ENCODE measurements at places on chromosomes 3 and 15. TPM values are rescaled to one million over a fixed set of nuclear protein-coding genes. Genes with fewer than 3 reads are reported as not detected.

The GPR15 gene
- total RNA-seq: not detected

The REC114 gene
- total RNA-seq: not detected

The SLC24A5 gene
- total RNA-seq: not detected

The ACOX2 gene
- total RNA-seq: 1.5 TPM

GRCh38 chr15:84799511-84800187 is 17.5 kb upstream of the ALPK3 start:
- DNase-seq: no peak
- no peaks in the 10 kb centered on the region for H3K4me1 ChIP-seq
- H3K4me3 ChIP-seq: no peak overlapping the region
- H3K27ac ChIP-seq: no peak overlapping the region

- no peaks in the 10 kb centered on the region for H3K27me3 ChIP-seq
- no peak overlapping the region for H3K4me3 ChIP-seq
- peak overlapping the region; percentile 0 for H3K27ac ChIP-seq
- DNase-seq: peak; percentile 71
- peaks cover 56% of the 10 kb centered on the region for H3K4me1 ChIP-seq
These were observed 110.8 kb downstream of the TNIK start for GRCh38 chr3:171349392-171349791.

GRCh38 chr3:78878011-78878410 is 889.8 kb downstream of the ROBO1 start:
- H3K27ac ChIP-seq: no peak overlapping the region
- no peaks in the 10 kb centered on the region for H3K36me3 ChIP-seq
- DNase-seq: no peak
- H3K27me3 ChIP-seq: no peaks in the 10 kb centered on the region

DNA sequence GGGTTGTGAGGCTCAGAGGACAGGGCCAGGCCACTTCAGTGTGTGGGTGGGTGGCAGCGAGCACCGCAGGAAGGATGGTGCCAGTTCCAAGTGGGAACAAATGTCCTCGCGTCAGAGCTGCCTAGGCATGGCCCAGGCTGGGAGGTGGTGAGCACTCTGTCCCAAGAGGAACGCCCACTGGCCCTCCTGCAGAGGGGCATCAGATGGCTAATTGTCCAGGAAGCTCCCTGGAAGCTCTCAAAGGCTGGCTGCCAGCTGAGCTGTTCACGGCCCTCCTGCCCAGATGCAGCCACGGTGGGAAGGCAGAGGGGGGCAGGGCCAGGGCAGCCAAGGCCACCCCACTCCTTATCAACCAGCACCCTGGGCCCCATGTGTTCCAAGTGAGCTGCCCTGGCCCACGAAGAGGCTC is 55.2 kb downstream of the IQSEC1 start:
- peaks cover 1% of the 10 kb centered on the region for H3K27me3 ChIP-seq
- H3K27ac ChIP-seq: no peak overlapping the region
- H3K4me3 ChIP-seq: no peak overlapping the region

DNA sequence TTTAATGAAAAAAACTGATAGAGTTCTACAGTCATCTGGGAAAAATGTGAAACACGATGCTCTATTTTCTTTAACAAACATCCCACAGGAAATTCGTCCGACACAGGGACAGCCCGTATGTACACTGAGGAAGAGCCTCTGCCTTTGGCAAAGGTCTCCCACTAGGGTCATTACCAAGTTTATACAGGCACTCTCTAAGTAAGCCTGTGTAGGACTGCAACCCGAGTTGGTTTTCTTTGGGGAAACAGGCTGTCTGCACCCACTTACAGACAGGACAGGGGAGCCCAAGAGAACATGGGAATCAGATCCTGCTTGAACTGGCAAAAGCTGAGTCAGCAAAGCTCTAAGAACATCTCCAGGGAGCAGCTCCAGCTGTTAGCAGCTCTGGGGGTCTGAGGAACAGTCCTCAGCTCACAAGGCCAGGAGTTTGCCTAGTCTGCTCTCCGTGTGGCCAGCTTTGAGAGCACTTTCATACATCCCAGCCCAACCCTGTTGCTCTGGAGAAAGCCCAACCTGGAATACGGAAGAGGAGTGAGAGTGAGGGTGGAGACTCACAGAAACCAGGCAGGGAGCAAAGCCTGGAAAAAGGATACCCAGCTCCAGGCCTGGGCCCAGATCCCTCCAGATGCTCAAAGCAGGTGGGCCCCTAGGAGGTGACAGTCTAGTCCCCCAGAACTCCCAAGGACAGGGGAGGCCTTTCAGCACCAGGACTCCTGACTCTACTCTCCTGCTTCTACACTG is 1.9 kb downstream of the TBC1D2B start:
- no peaks in the 10 kb centered on the region for H3K27me3 ChIP-seq
- H3K4me1 ChIP-seq: peaks cover 20% of the 10 kb centered on the region

DNA sequence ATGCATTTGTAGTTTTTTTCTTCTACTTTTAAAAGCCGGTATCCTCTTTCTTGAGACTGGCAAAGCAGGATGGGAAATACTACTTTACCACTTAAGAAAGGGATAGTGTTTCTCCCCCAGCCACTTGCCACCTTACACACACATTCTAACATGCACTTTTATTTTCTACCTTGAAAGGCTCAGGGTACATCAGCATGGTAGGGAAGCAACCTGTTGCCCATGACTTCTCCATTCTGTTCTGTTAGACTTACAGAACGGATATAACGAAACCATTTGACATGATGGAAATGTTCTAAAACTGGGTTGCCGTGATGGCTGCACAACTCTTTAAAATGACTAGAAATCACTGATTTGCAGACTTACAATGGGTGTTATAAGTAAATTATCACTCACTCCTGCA is 405.5 kb downstream of the SHQ1 start:
- H3K4me3 ChIP-seq: no peak overlapping the region
- DNase-seq: no peak
- peaks cover 3% of the 10 kb centered on the region for H3K36me3 ChIP-seq

- H3K27me3 ChIP-seq: no peaks in the 10 kb centered on the region
- H3K27ac ChIP-seq: peak overlapping the region; percentile 43
- H3K4me3 ChIP-seq: no peak overlapping the region
- peak; percentile 74 for DNase-seq
These were observed 82.1 kb downstream of the DLG1 start for GRCh38 chr3:197216169-197216860.

DNA sequence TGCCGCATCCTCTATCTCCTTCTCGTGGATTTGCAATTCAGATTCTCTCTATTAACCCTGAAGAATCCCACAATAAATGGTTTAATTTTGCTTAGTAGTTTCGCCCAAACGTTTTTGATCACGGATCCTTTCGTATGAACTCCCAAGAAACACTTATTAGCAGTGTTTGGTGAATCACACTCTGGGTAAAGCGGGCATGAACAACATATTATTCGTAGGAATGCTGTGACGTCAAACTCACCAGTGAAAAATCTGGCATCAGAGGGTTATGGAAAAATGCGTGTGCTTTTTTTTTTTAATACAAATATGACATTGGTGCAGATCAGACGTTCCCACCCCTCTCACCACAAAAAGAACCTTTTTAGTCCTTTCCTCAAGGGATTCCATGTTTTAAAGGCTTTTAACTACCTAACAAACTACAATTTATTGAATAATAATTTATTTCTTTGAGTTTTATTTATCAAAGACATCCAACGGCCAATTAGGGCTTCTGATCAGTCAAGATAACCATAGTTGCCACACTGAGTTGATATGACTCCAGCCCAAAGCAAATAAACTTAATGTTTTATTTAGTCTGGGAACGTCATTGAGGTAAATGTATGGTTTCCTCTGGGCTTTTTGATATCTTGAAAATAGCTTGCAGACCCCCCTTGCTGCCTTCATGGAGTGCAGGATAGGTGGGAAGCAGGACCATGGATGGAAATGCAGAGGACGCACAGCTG is 45.5 kb upstream of the CGNL1 start:
- no peaks in the 10 kb centered on the region for H3K27me3 ChIP-seq
- H3K27ac ChIP-seq: no peak overlapping the region
- no peaks in the 10 kb centered on the region for H3K36me3 ChIP-seq
- DNase-seq: no peak

DNA sequence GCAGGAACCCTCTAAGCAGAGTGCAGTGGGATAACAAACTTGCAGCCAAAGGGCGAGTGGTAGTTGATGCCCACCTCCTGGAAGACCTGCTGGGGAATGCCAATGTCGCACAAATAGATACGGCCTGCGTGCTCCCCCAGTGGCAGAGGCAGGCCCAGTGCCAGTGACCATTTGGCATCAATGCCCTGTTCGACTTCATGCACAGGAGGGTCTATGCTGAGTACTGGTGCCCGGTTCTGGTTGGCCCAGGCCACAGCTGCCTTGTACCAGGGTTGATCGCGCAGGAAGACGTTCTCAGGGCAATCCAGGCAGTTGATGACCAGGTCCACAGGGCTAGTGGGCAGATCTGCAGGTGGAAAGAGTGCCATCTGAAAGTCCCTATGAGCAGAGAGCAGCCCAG is 17.0 kb downstream of the CLK3 start:
- H3K4me3 ChIP-seq: no peak overlapping the region
- no peaks in the 10 kb centered on the region for H3K27me3 ChIP-seq
- H3K36me3 ChIP-seq: peaks cover 6% of the 10 kb centered on the region
- H3K27ac ChIP-seq: no peak overlapping the region
- H3K4me1 ChIP-seq: no peaks in the 10 kb centered on the region
